ENCODE measurements at places on chromosomes 1 and 21.

GRCh38 chr1:179082333-179082998, 596 bp downstream of the TOR3A start:
- DNase-seq, result no peak

GRCh38 chr1:190196020-190196419, 281.6 kb downstream of the BRINP3 start:
- DNase-seq, result no peak

- DNase-seq, result no peak
These were observed 472.2 kb upstream of the RUNX1 start for GRCh38 chr21:35521293-35521692.

- no peak for DNase-seq
These were observed 77.7 kb upstream of the DIRAS3 start for GRCh38 chr1:68128157-68128556.

DNA sequence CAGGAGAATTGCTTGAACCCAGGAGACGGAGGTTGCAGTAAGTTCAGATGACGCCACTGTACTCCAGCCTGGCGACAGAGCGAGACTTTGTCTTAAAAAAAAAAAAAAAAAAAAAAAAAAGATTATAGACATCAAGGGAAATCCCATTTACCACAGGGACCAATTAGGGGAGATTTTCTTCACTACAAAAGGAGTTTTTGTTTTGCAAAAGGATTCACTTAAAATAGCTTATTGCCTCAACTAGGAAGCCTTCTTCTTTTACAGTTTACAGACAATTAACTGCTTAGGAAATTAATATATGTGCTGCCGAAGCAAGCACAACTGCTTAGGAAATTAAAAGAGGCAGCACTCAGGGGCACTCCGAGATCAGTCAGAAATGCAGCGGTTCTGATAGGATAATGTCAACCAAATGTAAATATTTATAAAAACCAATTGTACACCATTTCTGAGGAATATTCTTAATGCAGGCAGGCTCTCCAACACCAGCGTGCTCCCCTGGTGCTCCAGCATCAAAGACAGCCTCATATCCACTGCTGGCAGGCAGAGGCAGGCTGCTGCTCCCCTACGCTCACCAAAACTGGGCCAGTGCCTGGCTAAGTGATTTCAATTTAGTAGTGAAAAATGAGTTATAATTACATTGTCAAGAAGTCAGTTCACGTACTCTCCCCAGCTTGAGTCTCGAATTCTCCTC, 107.9 kb upstream of the RAB4A start:
- no peak for DNase-seq

- no peak for DNase-seq
These were observed 20.0 kb upstream of the GPR153 start for GRCh38 chr1:6280761-6281451.
